Heart left ventricle (tissue), 16 donors: ENCODE measurements at places on chromosomes 11 and 22.

- no peaks in the 10 kb centered on the region for H3K4me1 ChIP-seq
- DNase-seq: no peak
- no peak overlapping the region for H3K4me3 ChIP-seq
- H3K27me3 ChIP-seq: no peaks in the 10 kb centered on the region
Observed at GRCh38 chr11:111115890-111116289, 129.6 kb upstream of the POU2AF2 start.

DNA sequence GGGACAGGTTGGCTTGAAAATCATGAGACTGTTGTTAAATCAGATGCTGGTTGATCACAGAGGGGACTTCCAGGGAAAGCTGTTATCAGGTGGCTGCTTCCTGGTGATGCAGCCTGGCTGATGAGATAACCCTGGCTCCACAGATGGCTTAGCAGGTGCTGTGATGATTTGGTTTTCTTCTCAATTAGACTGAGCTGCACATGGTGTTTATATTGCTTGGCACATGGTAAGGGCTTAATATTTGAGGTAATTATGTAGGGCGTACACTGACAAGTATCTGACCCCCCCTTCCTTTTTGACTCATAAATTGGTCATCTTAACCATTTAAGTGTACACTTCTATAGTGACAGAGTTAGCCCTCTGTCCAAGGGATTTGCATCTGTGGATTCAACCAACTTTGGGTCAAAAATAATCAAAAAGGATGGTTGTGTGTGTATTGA is 7.0 kb downstream of the RPS3 start:
- peaks cover 55% of the 10 kb centered on the region for H3K36me3 ChIP-seq
- no peaks in the 10 kb centered on the region for H3K27me3 ChIP-seq
- peaks cover 13% of the 10 kb centered on the region for H3K4me1 ChIP-seq
- no peak overlapping the region for H3K27ac ChIP-seq

DNA sequence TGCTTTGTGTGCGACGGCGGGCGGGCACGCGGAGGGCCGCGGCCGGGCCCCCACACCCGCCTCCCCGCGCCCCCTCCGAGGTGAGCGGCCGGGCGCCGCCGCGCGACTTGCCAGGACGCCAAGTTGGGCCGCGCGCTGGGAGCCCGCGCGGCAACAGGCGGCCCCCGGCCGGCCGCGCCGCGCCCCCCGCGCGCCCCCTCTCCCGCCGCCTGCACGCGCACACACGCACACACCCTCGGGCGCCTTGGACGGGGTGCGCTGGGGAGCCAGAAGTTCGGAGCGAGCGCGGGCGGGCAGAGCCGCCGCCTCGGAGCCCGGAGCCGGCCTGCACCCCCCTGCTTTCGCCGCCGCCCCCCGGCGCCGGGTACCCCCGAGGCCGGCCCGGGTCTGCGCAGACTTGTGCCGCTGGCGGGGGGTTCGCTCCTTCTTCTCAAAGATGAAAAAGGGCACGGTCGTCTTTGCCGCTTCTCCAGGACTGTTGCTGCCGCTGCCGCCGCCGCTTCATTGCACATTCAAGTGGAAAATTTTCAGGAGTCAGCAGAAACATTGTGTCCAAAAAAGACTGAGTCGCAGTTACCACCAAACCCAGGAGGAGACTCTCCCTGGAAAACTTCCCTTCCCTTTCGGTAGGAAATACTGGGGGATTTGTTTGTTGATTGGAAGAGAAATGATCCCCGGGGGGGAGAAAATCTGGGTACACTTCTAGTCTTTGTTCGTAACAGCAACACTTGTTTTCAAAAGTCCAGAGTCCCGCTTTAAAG is 895 bp downstream of the TEAD1 start:
- DNase-seq: peak; percentile 58
- H3K27ac ChIP-seq: peak overlapping the region; percentile 97
- peak overlapping the region; percentile 73 for H3K4me3 ChIP-seq
- H3K36me3 ChIP-seq: no peaks in the 10 kb centered on the region
- H3K4me1 ChIP-seq: peaks cover 47% of the 10 kb centered on the region

GRCh38 chr22:39663751-39664150 is 93.2 kb downstream of the CACNA1I start:
- no peaks in the 10 kb centered on the region for H3K36me3 ChIP-seq
- H3K4me3 ChIP-seq: no peak overlapping the region

GRCh38 chr11:98545544-98546175 is 475.1 kb upstream of the CNTN5 start:
- no peak overlapping the region for H3K4me3 ChIP-seq
- no peaks in the 10 kb centered on the region for H3K27me3 ChIP-seq
- H3K36me3 ChIP-seq: no peaks in the 10 kb centered on the region
- H3K27ac ChIP-seq: no peak overlapping the region

- H3K36me3 ChIP-seq: no peaks in the 10 kb centered on the region
- H3K4me3 ChIP-seq: no peak overlapping the region
Observed at GRCh38 chr11:98565311-98565710, 455.4 kb upstream of the CNTN5 start.

DNA sequence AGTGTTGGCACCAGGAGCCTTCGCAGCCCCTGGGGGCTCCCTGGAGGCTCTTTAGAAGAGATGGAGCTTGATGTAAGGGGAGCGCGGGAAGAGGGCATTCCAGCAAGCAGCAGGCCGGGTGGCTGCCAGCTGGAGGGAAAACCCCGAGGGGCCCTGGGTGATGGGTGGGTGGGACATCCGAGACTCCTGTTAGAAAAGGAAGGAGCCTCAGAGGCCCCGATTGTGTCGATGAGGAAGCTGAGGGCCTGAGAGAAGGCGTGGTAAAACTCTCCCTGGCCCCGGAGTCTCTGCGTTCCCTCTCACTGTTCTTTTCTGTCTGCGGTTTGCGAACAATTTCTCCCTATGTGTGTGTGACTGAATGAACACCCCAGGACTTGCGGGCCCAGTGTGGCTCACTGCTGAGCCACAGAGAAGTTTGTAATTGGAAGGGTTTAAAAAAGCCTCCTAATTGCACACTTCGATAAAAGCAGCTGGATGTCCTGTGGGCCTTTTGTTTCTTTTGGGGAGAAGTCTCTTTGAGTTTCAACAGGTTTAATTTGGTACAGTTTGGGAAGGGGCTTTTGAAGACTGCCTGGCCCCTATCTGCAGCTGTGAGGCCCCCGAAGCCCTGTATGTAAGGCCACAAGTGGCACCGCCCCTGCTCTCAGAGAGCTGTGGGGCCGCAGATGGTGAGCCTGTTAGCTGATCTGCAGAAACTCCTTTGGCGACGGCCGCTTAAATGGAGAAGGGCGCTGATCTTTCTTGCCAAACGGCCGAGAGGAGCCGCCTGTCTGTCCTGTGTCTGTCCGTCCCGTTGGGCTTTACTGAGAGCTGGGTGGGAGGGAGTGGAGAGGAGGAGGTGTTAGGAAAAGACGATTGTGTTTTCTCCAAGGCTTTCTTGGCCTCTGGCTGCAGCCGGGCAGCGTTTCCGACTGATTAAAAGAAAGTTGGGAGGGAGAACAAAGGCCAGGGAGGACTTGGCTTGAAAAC is 2.0 kb downstream of the FBLN1 start:
- H3K27ac ChIP-seq: peak overlapping the region; percentile 64
- peak overlapping the region; percentile 55 for H3K4me3 ChIP-seq
- H3K36me3 ChIP-seq: no peaks in the 10 kb centered on the region

- no peak overlapping the region for H3K27ac ChIP-seq
- DNase-seq: no peak
- no peak overlapping the region for H3K4me3 ChIP-seq
- no peaks in the 10 kb centered on the region for H3K27me3 ChIP-seq
Observed at GRCh38 chr22:48955351-48956311, 872.0 kb downstream of the BRD1 start.

- no peaks in the 10 kb centered on the region for H3K27me3 ChIP-seq
- no peak for DNase-seq
- no peak overlapping the region for H3K27ac ChIP-seq
Observed at GRCh38 chr11:67304511-67305113, 1.3 kb downstream of the SSH3 start.

- no peaks in the 10 kb centered on the region for H3K4me1 ChIP-seq
- DNase-seq: no peak
- no peak overlapping the region for H3K27ac ChIP-seq
Observed at GRCh38 chr11:87144252-87144651, 106.5 kb downstream of the TMEM135 start.

DNA sequence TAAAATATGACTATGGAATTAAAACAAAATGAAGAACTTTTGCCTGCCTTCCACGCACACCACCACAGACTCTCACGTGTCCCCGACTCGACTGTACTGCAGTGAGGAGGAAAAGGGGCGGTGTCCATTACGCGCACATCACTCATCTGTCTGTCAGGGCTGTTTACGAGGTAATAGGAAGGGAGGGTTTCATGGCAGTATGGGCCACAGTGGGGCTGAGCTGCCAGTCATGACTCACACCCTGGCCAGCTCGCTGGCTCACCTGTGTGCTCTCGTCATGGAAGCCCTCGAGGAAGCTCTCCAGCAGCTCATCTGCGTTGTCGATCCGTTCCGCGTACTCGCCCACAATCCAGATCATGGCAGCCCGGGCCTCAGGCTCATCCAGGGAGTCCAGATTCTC is 33.5 kb upstream of the RASL10A start:
- DNase-seq: no peak
- peaks cover 93% of the 10 kb centered on the region for H3K36me3 ChIP-seq
- H3K27me3 ChIP-seq: no peaks in the 10 kb centered on the region

- DNase-seq: no peak
- H3K27ac ChIP-seq: no peak overlapping the region
- peaks cover 8% of the 10 kb centered on the region for H3K36me3 ChIP-seq
- no peak overlapping the region for H3K4me3 ChIP-seq
- H3K27me3 ChIP-seq: no peaks in the 10 kb centered on the region
Observed at GRCh38 chr11:110134110-110134509, 40.9 kb downstream of the ZC3H12C start.

GRCh38 chr11:8258289-8258688 is 5.4 kb downstream of the LMO1 start:
- no peak for DNase-seq
- peaks cover 1% of the 10 kb centered on the region for H3K4me1 ChIP-seq
- H3K27ac ChIP-seq: no peak overlapping the region
- H3K36me3 ChIP-seq: no peaks in the 10 kb centered on the region
- peaks cover 4% of the 10 kb centered on the region for H3K27me3 ChIP-seq
- no peak overlapping the region for H3K4me3 ChIP-seq

DNA sequence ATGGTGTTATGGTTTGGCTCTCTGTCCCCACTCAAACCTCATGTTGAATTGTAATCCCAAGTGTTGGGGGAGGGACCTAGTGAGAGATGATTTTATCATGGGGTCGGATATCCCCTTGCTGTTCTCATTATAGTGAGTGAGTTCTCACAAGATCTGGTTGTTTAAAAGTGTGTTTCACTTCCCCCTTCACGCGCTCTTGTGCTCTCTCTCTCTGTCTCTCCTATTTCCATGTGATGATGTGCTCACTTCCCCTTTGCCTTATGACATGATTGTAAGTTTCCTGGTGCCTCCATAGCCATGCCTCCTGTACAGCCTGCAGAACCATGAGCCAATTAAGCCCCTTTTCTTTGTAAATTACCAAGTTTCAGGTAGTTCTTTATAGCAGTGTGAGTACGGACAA is 765.1 kb downstream of the KCNA4 start:
- no peaks in the 10 kb centered on the region for H3K27me3 ChIP-seq
- DNase-seq: no peak
- no peaks in the 10 kb centered on the region for H3K36me3 ChIP-seq
- no peak overlapping the region for H3K27ac ChIP-seq
- H3K4me3 ChIP-seq: no peak overlapping the region

GRCh38 chr11:68196219-68196618 is 16.9 kb downstream of the KMT5B start:
- DNase-seq: no peak
- H3K36me3 ChIP-seq: no peaks in the 10 kb centered on the region
- no peak overlapping the region for H3K4me3 ChIP-seq
- H3K27me3 ChIP-seq: no peaks in the 10 kb centered on the region

- peak overlapping the region; percentile 8 for H3K27ac ChIP-seq
- no peaks in the 10 kb centered on the region for H3K27me3 ChIP-seq
- DNase-seq: peak; percentile 35
- no peak overlapping the region for H3K4me3 ChIP-seq
- H3K4me1 ChIP-seq: peaks cover 29% of the 10 kb centered on the region
- no peaks in the 10 kb centered on the region for H3K36me3 ChIP-seq
Observed at GRCh38 chr11:66112601-66113499, 42.8 kb downstream of the PACS1 start.
